Psoas muscle (tissue), 8 donors: ENCODE measurements at places on chromosomes 5 and 9. TPM values are rescaled to one million over a fixed set of nuclear protein-coding genes. Genes with fewer than 3 reads are reported as not detected.

The SLC6A3 gene
- not detected for total RNA-seq

DNA sequence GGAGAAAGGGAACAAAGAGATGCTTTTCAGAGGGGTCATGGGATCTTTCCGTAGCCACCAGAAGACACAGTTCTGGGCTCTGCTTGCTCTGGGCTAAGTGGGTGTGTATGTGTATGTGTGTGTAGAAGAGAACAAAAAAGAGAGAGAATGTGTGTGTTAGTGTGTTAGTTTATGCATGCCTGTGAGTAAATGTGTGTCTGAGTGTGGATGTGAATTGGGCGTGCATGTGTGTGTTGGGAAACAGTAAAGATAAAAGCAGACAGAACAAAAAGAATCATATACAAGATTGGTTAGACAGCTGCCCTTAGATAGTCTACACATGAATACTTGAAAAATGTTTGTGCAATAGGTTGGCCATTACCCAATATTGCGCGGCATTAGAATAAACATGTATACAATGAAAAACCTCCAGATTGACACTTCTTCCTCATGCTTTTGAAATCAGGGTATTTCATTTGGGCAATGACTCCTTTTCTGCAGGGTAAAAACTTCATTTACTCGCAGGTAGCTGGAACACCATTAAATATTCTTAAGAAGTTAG is 36.5 kb upstream of the HSPA9 start:
- peaks cover 2% of the 10 kb centered on the region for H3K27me3 ChIP-seq
- no peaks in the 10 kb centered on the region for H3K4me1 ChIP-seq
- no peaks in the 10 kb centered on the region for H3K36me3 ChIP-seq
- DNase-seq: no peak
- H3K4me3 ChIP-seq: peak overlapping the region; percentile 44

The FOXD4 gene
- total RNA-seq: 0.13 TPM

GRCh38 chr9:98367371-98367900 is 112.0 kb upstream of the TBC1D2 start:
- no peaks in the 10 kb centered on the region for H3K4me1 ChIP-seq
- H3K27me3 ChIP-seq: no peaks in the 10 kb centered on the region
- H3K36me3 ChIP-seq: no peaks in the 10 kb centered on the region
- DNase-seq: no peak

The FCN1 gene
- 0.82 TPM for total RNA-seq

DNA sequence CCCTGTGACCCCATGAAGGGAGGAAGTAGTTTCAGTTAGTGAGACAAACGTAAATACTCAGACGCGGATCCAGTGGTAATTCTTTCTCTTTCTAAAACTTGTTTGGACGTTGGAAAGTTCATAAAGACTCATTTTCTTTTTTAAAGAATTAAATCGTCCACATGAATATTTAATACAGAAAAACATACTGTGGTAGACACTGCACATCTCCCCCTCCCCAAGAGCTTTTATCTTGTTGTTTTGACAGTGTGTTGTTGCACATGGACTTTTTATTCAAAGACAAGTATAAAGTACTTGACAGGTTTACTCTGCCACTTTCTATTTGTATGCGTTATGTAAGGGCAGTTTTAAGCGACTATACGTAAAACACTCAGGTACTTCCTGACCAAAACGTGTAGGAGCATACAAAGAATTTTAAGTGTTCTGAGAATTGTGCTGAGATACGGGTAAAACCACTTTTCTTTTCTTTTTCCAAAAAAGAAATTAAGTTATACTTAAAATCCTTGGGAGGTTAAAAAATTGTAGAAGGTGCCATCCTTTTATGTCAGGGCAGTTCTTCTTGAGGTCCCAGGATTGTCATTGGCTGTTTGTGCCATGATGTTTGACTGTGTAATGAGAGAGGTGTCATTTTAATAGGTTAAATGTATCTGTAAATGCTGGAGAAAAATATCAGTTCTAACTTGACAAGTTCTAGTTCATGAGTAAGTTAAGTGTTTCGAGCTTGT is 1.3 kb downstream of the NIPBL start:
- H3K27ac ChIP-seq: peak overlapping the region; percentile 96
- H3K4me3 ChIP-seq: peak overlapping the region; percentile 86
- no peaks in the 10 kb centered on the region for H3K27me3 ChIP-seq
- no peak for DNase-seq
- peaks cover 55% of the 10 kb centered on the region for H3K4me1 ChIP-seq

The FKBP15 gene
- total RNA-seq: 13.6 TPM

DNA sequence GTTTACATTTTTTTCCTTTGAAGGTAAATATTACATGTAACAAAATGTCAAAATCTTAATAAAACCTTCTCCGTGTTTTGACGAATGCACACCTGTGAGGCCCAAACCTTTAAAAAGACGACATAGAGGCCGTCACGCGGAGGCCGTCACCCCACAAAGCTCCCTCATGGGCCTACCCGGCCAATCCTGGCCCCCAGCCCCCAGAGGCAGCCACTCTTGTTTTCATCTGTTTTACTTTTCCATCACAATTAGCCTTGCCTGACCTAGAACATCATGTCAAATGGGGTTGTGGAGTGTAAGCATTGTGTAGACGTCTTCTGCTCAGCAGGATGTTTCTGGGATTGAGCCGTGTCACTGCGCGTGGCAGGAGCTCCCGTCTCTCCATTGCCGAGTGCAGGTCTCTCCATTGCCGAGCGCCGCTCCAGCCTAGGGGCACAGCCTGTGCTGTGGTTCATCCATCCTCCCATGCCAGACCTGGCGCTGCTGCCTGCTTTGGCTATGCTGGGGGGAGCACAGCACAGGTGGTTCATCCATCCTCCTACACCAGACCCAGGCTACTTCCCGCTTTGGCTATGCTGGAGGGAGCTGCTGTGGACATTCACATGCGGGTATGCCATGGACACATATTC is 52.2 kb upstream of the IRX4 start:
- no peaks in the 10 kb centered on the region for H3K27me3 ChIP-seq
- no peak overlapping the region for H3K4me3 ChIP-seq
- H3K27ac ChIP-seq: no peak overlapping the region
- peak; percentile 33 for DNase-seq
- no peaks in the 10 kb centered on the region for H3K36me3 ChIP-seq

DNA sequence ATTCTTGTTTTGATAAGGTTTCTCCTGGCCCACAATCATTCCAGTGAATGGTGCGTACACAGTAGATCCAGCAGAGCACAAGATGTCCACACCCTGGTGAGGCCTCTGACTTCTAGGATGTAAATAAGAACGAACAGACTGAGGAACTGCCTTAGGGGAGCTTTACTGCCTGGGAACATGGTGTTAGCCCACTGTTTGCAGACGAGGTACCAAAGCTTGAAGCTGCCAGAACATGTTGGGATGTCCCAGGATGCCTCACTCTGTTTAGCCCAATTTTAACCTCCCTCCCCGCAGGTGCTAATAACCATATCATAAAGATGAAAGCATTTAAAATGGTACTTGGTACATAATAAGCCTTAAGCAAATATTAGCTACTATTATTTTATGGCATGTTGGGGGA is 3.5 kb downstream of the LECT2 start:
- H3K27me3 ChIP-seq: no peaks in the 10 kb centered on the region
- no peak overlapping the region for H3K27ac ChIP-seq
- no peak overlapping the region for H3K4me3 ChIP-seq
- H3K4me1 ChIP-seq: no peaks in the 10 kb centered on the region

DNA sequence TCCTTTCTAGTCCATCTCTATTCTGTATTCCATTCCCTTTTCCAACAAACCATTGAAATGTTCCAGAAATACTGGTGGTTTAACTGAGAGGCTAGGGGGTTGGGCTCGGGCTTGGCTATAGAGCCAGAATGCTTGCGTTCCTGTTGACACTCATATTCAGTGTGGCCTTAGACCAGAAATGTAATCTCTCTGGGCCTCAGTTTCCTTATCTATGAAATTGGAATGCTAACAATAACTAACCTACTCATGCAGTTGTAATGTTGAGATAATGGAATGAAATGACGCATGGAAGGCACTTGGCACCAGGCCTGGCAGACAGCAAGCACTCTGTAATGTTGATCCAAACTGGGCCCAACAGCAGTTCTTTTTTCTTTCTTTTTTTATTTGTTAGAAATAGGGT is 26.8 kb downstream of the JADE2 start:
- no peak overlapping the region for H3K4me3 ChIP-seq
- peak; percentile 75 for DNase-seq
- H3K27ac ChIP-seq: no peak overlapping the region
- no peaks in the 10 kb centered on the region for H3K27me3 ChIP-seq
- H3K36me3 ChIP-seq: no peaks in the 10 kb centered on the region

The STPG3 gene
- not detected for total RNA-seq

DNA sequence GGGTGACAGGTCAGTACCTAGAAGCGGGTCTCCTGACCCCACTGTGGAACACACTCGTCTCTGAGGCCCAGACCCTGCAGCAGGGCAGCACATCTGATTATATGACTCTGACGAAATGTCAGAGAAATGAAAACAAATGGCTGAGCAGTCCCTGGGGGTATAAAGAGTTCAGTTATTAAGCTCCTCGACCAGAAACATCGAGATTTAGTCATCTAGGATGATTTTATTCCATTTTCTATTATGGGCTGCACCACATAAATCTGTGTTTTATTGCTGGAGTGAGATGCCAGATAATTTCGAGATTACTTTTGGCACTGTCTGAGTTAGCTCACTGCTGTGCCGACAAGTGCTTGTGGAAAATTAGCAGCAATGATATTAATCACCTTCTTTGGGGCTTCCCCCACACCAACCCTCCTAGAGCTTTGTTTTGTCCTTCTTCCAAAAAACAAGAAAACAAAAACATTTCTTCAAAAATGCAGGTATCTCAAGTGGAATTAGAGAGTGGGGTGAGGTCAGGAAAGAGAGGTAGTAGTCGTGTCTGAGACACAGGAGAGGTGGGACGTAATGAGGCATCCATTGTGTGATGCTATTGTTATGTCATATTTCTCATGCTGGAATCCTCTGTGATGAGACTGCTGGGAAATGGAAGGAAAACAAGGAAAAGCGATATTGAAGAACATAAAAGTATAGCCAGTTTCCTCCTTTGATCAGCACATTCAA is 495.5 kb downstream of the DMAC1 start:
- H3K27ac ChIP-seq: no peak overlapping the region
- H3K36me3 ChIP-seq: no peaks in the 10 kb centered on the region
- no peaks in the 10 kb centered on the region for H3K4me1 ChIP-seq
- H3K27me3 ChIP-seq: no peaks in the 10 kb centered on the region
- no peak for DNase-seq
- H3K4me3 ChIP-seq: no peak overlapping the region

The PCDHGA8 gene
- 1.4 TPM for total RNA-seq

- DNase-seq: no peak
- H3K36me3 ChIP-seq: no peaks in the 10 kb centered on the region
- H3K27ac ChIP-seq: no peak overlapping the region
- H3K4me1 ChIP-seq: peaks cover 33% of the 10 kb centered on the region
- H3K4me3 ChIP-seq: no peak overlapping the region
Measured at GRCh38 chr5:32303755-32304120, 9.0 kb downstream of the MTMR12 start.

- no peak overlapping the region for H3K4me3 ChIP-seq
- H3K4me1 ChIP-seq: no peaks in the 10 kb centered on the region
- H3K36me3 ChIP-seq: no peaks in the 10 kb centered on the region
- no peaks in the 10 kb centered on the region for H3K27me3 ChIP-seq
Measured at GRCh38 chr9:86713470-86713869, 233.8 kb downstream of the GAS1 start.

- no peaks in the 10 kb centered on the region for H3K27me3 ChIP-seq
- no peak overlapping the region for H3K4me3 ChIP-seq
- no peaks in the 10 kb centered on the region for H3K4me1 ChIP-seq
Measured at GRCh38 chr5:155626592-155626991, 613.0 kb downstream of the KIF4B start.

The AP3S1 gene
- 29.6 TPM for total RNA-seq

DNA sequence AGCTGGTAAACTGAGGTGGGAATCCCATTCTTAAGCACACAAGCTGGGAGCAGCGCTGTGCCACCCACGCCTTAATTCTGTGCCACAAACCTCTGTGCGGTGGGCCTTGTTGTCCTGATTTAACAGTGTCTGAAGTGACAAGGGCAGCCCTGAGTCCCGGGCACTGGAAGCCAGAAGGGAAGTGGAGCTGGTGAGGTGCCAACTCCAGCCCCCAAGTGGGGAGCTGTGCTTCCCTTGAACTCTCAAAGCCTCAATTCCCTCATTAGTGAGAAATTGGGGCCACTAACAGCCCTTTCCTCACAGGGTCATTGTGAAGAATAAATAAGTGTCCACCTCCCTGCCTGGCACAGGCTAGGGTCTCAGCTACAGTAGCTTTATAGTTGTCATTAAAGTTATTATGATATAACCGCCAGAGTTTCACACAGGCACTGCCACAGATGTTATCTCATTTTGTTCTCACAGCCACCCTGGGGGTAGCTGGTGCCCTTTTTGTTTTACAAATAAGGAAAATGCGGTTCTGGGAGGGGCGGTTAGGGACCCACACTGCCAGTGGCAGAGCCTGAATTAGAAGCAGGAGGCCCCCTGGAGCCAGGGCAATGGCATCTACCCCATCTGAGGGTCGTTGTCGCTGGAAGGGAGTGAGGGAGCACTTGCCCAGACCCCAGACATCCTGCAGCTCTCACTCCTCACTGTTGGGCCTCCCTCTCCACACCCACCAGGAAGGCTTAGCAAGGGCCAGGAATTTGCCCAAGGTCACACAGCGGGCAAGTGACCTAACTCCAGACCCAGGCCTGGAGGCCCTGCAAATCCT is 2.1 kb upstream of the TLX3 start:
- H3K27me3 ChIP-seq: peaks cover 72% of the 10 kb centered on the region
- H3K4me3 ChIP-seq: no peak overlapping the region
- no peak for DNase-seq
- H3K36me3 ChIP-seq: no peaks in the 10 kb centered on the region
- H3K27ac ChIP-seq: no peak overlapping the region

DNA sequence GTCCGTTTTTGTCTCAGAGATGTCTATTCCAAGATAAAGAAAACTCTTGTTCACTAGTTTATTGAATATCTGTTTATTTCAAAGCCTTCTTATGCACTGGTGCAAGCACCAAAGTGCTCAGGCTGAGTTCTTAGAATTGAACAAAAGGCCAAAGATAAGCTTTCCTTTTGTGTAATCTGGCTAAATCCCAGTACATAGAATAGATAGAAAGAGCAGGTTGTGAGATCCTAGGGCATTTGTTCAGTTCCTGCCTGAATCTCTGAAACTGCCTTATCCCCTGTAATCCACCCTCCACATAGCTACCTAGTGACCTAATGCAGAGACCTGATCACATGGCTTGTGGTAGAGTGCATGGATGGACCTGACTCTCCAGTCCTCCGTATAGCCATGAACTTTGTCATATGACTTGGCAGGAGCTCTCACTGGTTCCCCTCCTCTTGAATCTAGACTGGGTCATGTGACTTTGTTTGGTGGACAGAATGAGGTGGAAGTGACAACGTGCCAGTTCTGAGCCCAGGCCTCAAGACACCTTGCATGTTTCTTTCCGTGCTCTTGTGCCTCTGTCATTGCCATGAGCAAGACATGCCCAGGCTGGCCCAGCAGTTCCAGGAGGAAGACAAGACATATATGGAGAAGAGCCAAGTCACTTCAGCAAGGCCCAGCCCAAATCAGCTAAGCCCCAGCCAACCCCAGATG is 139.3 kb upstream of the SHB start:
- H3K27ac ChIP-seq: no peak overlapping the region
- no peaks in the 10 kb centered on the region for H3K36me3 ChIP-seq
- H3K4me1 ChIP-seq: no peaks in the 10 kb centered on the region
- no peaks in the 10 kb centered on the region for H3K27me3 ChIP-seq

The CDH10 gene
- total RNA-seq: not detected
